ENCODE measurements at places on chromosomes 16 and 17. TPM values are rescaled to one million over a fixed set of nuclear protein-coding genes. Genes with fewer than 3 reads are reported as not detected.

JPH3 gene
- 0.09 TPM for total RNA-seq

STX1B gene
- 1.5 TPM for total RNA-seq

PABPN1L gene
- total RNA-seq = not detected

CSF3 gene
- not detected for total RNA-seq

FBXW10B gene
- total RNA-seq = 0.89 TPM

COQ9 gene
- 35.3 TPM for total RNA-seq
